Mucosa of gallbladder (tissue), 1 donor: ENCODE measurements at places on chromosomes 6 and 20. TPM values are rescaled to one million over a fixed set of nuclear protein-coding genes. Genes with fewer than 3 reads are reported as not detected.

GRCh38 chr6:76982476-76983199, 480.7 kb downstream of the HTR1B start:
- no peak for DNase-seq

DNA sequence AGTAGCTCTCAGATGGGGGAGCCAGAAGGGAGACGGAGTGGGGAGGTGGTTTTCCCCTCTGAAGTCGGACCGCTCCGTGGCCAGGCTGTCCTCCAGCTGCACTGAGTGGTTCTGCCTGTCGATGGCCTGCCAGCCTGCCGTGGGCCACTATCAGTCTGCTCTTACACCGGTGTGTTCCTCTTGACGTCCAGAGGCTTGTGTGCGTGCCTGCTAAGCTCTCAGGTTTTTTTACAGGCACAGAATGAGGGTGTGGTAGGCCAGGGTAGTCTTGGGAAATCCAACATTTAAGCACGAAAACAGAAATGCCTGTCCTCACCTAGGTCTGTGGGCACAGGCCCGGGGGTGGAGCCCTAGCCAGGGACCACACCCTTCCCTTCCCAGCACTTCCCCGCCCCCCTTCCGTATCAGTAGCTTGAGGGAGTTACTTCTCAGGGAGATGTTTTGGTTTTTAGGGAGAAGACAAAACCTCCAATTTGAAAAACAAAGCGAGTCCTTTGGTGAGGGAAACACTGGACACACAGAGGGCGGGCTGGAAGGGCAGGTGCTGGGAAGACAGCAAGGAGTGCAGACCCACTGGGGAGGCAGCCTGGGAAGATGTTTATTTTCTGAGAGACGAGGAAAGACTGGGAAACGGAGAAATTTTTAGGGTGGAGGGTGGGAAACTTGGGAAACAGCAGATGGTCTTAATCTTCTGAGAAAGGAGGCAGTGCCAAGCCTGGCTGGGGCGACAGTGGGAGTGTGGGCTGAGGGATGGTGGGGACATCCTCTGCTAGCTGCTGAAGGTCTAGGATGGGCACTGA, 106.5 kb downstream of the LY86 start:
- no peak for DNase-seq

DNA sequence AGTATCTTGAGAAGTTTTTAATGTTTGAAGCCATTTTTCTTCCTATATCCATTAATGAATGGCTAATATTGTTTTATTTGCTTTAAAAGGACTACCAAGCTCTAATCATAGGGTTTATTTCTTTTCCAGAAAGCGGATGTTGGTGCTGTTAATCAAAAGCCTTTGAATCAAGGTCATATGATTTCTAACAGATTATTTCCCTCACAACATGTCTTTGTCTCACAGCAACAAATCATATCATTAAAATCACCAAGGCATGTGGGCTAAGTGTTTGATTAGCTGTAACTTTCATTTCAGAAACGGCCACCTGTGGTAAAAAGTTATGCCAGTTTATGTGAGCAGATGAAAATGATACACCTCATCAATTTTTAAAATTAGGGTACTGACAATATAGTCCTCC, 21.7 kb downstream of the TRAF3IP2 start:
- DNase-seq = no peak

- DNase-seq = no peak
Observed at GRCh38 chr20:44501448-44501847, 20.4 kb downstream of the SERINC3 start.

DNA sequence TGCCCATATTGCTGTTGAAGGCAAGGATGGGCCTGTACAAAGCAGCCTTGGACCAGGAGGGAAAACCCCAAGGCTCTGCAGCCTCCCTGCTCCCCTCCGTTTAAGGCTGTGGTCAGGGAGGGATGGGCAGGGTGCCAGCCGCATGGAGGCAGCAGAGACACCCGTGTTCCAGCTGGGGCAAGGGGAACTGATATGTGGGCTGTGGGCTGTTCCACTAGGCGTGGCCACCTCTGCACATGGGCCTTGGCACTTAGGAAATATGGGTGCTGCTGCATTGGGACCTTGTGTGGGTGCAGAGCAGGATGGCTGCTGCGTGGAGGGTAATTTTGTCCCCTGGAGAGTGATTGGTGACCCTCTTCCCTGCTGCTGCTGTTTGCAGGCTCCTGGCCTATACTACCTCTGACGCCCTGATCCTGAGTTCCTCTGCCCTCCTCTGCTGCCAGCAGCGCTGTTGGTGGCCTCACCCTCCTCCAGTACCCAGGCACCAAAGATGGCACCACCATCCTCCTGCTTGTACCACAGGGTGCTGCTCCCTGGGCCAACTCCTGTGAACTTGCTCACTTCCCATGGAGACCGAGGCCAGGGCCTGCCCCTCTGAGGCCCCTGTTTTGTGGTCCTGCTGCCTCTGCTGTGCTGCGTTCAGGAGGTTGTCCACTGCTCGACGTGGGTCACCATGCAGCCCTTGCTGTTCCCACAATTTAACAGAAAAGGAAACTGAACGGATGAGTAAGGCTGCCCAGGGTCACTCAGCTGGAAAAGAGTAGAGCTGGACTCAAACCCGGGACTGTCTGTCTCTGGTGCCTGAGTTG, 35.3 kb downstream of the PANK2 start:
- DNase-seq = no peak

GRCh38 chr20:36519012-36519719, 22.2 kb upstream of the MYL9 start:
- DNase-seq = no peak

DNA sequence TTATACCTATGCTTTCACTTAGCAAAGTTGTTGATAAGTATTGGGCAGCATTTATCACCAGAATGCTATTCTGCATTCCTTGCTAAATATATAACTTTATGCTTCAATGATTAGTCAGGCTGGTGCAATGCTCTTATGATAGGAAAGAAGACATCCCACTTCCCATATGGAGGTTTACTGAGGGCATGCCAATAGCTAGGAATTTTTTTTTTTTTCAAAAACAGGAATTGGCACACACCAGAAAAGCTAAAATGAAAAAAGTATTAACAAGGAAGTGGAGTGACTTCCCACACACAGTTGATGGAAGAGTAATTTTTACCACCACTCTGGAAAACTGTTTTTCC, 90.8 kb downstream of the FRK start:
- no peak for DNase-seq

DNA sequence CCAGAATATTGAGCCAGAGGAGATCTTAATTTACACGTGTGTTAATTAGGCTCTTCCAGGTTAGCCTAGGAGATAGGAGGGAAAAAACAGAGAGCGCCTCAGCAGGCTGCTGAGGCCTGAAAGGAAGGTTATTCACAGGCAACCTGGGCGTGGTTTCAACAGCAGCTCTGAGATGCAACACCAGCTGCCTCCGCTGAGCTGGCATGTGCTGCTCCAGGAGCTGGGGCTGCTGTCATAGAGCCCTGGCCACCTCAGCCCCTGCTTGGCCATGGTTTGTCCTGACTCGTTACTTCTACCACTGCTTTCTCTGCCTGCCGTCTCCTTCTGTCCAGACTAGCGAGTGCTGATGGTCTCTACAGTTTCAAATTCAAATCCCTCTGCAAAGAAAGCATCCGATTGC, 32.4 kb upstream of the RPP40 start:
- DNase-seq = no peak

GRCh38 chr6:154166140-154166539, 127.1 kb downstream of the OPRM1 start:
- DNase-seq = no peak

DNA sequence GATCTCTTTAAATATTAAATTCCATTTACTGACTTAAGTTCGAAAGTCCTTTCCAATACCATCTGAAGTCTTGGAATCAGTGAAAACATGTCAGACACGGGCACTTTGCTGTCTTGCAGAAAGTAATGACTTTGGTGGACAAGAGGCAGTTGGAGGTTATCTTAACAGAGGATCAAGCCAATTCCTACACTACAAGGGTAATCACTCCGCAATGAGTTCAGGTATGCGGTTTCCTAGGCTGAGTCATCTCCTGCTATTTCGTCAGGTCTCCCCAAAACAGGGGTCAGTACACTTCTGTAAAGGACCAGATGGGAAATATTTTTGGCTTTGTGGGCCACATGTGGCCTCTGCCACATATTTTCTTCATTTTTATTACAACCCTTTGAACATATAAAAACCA, 656.6 kb downstream of the KIF16B start:
- no peak for DNase-seq

DNA sequence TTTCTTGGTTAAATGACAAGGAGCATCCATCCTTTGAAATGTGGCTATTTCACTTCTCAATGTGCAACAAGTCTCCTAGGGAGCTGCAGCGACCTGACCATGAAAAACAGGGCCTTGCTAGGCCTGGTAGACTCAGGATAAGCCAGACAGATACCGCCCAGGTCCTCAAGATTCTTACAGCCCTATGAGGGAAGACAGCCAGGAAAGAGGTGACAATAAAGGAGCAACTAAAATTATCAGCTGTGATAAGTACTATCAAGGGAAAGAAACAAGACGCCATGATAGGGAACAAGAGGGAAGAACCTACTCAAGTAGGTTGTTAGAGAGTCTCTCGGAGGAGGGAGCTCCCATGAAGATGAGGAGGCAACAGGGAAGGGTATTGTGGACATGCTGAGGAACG, 51.4 kb upstream of the EMILIN3 start:
- no peak for DNase-seq

GRCh38 chr20:45317826-45318225, 9.7 kb upstream of the MATN4 start:
- no peak for DNase-seq

GRCh38 chr6:7313505-7314165, 636 bp upstream of the SSR1 start:
- DNase-seq = no peak

GRCh38 chr6:149273318-149273717, 44.2 kb upstream of the TAB2 start:
- DNase-seq = no peak

RFX6 gene
- total RNA-seq = not detected

PTK6 gene
- total RNA-seq = 11.0 TPM

TEAD3 gene
- total RNA-seq = 45.3 TPM

GNAS-AS1 gene
- 1.6 TPM for total RNA-seq

SFTA2 gene
- total RNA-seq = 149 TPM

NINL gene
- total RNA-seq = 20.8 TPM

PPP1R3G gene
- total RNA-seq = 2.8 TPM

TTK gene
- total RNA-seq = 0.92 TPM

BPIFB1 gene
- total RNA-seq = 0.78 TPM

KCNK16 gene
- not detected for total RNA-seq
